ENCODE measurements at places on chromosomes 3 and 15.

DNA sequence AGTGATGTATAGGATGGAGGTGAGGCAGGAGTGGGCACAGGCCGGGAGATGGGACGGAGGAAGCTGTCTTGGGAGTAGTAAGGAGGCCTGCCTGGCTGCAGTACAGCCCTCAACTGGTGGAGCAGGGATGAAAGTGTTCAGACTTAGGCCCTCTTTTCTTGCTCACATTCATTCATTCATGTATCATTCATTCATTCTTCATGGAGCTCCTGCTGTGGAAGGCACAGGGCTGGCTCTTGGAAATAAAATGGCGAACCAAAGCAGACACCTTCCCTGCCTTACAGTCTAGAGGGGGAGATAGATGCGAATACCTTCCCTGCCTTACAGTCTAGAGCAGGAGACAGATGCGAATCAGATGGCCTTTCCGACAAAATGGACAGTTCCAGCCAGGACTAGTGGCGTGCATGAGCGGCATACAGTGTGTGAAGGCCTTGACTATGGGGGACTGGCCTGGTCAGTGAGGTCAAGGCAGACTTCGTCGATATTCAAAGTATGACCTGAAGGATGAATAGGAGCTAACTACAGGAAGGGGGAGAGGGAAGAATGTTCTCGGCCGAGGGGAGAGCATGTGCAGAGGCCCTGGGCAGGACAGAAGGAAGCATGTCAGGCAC is 143.2 kb upstream of the TLE3 start:
- no peak for DNase-seq

DNA sequence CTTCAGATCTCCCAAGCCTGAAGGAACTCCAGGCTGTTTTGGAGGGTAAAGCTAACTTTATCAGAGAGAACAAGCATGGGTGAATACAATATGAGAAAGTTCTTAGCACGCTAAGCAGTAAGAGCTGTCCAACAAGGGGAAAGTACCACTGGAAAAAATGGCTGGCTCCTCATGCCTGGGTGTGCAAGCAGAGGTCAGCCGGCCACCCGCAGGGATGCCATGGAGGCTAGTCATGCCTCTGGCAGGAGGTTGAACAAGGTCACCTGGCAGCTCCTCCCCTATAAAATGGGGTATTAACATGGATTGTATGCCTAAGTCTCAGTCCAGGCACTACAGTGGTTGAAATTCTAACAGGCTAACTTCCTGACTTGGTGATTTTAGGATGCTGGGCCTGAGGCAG is 75.4 kb upstream of the SLC6A1 start:
- no peak for DNase-seq

DNA sequence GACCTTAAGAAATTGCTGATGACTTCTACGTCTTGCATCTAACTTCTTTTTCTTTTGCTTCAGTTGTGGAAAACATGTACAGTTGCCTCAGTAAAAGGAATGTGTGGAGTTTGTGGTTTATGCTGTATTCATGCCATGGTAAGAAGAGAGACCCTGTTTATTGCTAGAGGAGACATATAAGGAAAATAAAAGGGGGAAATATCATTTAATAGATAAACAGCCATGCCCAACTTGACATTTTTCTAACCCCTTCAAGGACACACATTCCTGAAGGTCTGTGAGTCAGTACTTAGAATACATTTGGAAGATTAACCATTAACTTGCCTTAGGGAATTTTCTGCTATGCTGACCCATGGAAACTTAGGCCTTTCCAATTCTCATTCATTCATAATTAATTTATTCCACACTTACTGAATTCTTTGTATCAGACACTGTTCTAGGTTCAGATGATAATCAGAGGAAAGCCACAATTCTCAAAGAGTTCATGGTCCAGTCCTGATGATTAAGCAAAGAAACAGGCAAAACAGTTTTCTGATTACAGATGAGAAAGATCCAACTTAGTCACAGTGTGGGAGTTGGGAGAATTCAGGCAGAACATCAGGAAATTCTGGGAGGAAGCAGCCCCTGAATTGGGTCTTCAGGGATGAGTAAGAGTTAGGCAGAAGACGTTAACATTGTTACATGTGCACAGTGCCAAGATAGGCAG is 329.8 kb upstream of the RASGRP1 start:
- peak; percentile 96 for DNase-seq

DNA sequence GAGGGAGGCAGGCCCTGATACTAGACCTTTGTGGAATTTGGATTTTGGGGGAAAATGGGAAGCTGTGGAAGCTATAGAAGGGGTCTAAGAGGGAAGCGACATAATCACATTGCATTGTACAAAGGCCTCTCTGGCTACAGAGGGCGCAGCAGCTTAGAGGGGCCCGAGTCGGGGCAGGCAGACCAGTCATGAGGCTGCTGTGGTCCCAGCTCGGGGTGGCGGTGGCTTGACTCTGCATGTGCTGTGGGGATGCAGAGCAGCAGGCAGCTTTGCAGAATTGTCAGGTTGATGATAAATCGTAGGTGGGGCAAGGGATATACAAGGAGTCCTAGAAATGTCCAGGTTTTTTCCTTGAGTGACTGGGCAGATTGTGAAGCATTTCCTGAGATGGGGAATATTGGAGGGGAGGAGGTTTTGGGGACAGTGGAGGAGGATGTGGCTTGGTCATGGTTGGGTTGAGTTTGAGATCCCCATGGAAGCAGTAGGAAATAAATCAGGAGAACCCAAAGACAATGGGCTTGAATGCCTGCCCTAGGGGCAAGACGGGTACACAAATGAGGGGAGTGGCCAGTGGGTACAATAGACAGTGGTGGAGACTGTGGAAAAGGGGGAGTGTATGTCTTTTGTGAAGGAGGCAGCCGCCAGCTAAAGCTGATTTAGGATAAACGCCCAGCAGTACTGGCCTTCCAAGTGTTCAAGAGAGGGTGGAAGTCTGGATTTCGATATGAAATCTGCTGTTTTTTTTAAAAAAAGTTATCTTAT is 94.1 kb downstream of the HMG20A start:
- DNase-seq = no peak

- DNase-seq = no peak
Observed at GRCh38 chr3:106302451-106303221, 433.8 kb upstream of the CBLB start.

DNA sequence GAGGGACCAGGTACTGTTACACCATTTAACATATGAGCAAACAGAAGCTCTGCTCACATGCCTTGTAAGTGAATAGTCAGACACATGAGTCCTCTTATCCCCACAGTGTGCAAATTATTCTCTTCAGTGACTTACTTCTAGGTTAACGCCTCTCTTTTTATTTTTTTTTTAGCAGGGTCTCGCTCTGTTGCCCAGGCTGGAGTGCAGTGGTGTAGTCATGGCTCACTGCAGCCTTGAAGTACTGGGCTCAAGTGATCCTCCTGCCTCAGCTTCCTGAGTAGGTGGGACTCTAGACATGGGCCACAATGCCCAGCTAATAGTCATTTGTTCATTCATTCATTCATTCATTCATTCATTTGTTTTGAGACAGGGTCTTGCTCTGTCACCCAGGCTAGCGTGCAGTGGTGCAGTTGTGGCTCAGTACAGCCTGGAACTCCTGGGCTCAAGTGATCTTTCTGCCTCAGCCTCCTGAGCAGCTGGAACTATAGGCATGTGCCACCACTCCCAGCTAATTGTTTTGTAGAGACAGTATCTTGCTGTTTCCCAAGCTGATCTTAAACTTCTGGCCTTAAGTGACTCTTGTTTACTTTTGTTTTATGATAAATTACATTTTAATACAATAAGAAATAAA is 94.7 kb downstream of the LRRC28 start:
- no peak for DNase-seq

DNA sequence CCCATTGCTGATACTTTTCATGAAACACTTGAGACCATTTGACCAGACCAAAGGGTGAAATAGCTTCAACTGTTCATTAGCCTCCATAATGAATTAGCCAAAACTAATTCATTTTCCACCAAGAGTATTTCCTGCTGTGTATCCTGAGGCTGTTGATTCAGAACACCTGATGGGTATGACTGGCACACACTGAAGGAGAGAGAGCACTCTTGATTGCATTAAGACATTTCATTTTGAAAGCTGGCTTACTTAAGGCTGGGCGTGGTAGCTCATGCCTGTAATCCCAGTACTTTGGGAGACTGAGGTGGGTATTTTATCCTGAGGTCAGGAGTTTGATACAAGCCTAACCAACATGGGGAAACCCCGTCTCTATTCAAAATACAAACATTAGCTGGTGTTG is 175.6 kb downstream of the AGBL1 start:
- no peak for DNase-seq

DNA sequence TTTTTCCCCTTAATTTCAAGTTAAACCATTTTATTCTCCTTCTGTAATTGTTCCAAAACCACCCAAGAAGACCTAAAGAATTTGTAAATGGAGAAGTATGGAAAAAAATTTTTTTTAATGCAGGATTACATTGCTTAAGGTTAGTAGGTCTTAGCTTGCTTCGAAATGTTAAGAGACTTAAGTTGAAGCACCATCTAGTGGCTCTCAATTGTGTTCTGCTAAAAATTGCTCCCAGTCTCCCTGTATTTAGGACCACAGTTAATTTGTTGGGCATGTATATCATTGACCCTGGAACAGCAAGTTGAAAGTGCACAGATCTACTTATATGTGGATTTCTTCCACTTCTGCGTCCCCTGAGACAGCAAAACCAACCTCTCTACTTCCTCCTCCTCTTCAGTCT is 32.4 kb downstream of the CD200R1L start:
- DNase-seq = peak; percentile 86

DNA sequence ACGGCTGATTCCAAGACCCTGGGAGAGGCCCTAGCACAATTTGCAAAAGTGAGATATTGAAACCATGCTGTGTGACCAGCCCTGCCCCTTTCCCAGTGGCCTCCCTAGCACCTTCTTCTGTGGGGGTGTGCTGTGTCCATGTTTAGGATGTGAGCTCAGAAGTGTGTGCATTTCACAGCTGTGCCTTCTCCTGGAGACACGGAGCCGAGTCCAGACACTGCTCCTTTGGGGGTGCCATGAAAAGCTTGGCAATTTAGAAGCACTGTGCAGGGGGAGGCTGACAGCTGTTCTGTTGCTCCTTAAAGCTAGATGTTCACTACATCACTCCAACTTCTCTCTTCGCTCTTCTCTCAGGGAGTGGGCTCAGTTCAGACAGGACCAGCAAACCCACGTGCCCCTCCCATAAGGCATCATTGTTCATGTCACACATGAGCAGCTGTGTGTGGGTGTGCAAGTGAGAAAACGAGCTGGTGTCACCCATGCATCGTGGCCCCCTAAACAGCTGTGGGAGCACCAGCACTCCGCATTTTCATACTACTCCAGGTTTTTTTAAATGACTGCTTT is 492.6 kb downstream of the GABRG3 start:
- no peak for DNase-seq

DNA sequence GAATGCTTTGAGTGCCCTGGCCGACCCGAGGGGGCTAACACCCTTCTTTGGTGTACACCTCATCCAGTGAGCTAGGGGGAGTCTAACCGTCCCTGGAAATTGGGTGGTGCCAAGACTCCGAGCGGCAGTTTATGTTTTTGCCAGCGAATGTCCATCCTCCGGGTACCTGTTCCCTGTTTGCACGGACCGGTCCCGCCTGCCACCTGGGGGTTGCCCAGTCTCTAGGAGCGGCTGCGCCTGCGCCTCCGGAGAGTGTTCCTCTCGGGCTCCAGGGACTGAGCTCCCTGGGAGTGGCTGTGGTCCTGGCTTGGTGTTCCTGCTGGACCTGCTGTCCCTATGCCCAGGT is 913 bp upstream of the WNT7A start:
- DNase-seq = no peak

- DNase-seq = no peak
Observed at GRCh38 chr3:38586546-38587520, 62.7 kb downstream of the SCN5A start.

- DNase-seq = peak; percentile 78
Observed at GRCh38 chr3:127786353-127787070, 35.8 kb downstream of the MGLL start.

- DNase-seq = no peak
Observed at GRCh38 chr3:116939550-116939949, 230.0 kb downstream of the TUSC7 start.
